GDM1 (cell line): ENCODE measurements at places on chromosomes 6 and 20.

- DNase-seq: no peak
Measured at GRCh38 chr6:157864185-157864761, 41.2 kb downstream of the SNX9 start.

DNA sequence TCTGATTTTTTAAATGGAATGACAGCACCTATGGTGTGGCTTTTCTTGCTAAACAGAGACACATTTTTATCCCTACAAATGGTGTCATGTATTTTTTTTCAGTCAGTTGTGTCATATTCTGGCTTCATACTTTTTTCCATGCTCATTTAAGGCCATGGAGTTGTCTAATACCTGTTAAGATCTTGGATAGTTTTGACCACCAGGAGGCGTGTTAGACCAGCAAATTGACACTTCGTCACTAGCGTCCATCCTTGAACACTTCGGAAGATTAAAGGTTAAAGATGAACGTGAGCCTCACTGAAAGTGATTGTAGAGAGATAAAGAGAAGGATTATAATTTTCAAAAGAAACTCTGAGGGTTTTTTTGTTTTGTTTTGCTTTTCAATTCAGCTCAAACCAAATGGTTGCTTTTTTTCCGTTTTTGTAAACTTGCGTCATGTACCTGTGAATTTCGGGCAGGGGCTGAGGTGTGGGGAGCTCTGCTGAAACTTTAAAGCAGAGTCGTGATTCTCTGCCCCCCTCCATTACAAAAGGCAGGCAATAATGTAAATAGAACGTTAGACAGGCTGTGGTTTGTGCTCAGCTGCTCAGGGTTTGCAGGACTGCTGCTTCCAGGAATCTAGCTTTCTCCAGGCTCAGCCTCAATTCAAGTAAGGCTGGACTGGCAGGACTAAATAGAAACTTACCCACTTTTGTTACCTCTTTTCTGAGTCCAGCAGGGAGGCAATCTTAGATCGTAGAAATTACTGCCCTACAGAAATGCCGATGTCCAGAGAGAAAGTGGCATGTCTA, 245.1 kb downstream of the FOXA2 start:
- DNase-seq: peak; percentile 62

GRCh38 chr20:45342855-45343531, 5.2 kb downstream of the SDC4 start:
- DNase-seq: no peak

GRCh38 chr20:51318058-51318949, 224.2 kb downstream of the NFATC2 start:
- DNase-seq: no peak

- DNase-seq: no peak
Measured at GRCh38 chr6:64890609-64891008, 816.4 kb downstream of the EYS start.

GRCh38 chr20:64079273-64080012, at the start of gene RGS19:
TSS of gene RGS19 (minus strand) at chr20:64079518. CDS start at chr20:64076886, 2,632 bp downstream.
- DNase-seq: peak; percentile 95
